ENCODE measurements at places on chromosomes 5 and 9.

DNA sequence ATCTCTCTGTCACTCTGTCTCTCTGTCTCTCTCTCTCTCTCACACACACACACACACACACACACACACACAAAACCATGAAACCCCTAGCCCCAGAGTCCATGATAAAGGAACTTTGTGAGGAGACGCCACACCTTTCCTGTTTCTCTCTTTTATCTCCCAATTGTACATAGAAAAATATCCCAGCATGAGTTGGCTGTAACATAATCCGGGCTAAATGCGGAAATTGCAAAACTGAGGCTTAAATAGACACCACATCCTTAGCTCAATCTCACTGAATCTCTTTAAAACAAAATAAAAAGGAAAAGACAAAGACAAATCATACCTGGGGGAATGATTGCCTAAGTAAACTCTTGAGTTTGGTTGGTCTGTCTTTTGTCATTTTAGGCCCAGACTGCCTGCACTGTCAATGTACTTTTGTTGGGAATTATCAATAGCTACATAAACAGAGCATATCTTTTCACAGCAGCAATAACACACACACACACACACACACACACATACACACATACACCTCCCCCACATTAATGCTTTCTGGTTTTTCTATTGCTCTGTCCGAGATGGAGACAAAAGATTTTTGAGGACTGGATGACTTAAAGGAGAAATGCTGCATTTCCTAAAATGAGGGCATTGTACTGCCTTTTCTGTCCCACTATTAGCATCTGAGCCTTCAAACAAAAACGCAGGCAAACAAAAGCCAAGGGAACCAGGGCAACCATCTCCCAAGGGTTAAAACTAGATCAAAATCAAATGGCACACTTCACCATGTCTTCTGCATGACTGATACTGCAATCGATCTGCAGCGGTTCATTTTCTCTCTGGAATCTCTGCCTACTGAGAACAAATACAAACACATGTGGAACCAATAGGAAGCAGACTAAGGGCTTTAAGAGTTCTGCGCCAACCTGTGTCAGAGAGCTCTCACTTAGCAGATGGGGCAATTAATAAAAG is 321.5 kb downstream of the NFIB start:
- peak; percentile 83 for DNase-seq

DNA sequence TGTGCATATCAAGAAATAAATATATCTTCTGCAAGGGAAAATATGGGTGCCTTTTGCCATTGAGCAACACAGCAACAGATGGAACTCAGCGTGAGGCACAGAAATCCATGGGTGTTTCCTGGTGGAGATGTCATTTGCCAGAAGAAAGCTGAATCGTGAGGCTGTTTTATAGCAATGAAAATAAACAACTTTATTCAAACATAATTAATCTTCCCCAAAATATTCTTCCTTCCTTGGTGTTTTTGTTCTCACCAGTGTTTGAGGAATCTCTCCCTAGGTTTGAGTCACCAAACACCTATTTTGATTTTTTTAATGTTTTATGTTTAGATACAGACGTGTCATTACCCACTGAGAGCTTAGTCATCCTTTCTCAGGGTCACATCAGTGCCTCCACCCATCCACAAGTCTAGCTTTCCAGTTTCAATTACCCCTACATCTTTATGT is 65.8 kb upstream of the PAPPA start:
- peak; percentile 85 for DNase-seq

GRCh38 chr9:91777292-91777830 is 172.7 kb downstream of the ROR2 start:
- DNase-seq, result peak; percentile 84

- no peak for DNase-seq
Observed at GRCh38 chr9:8857068-8857925, 1057.7 kb upstream of the DMAC1 start.

- no peak for DNase-seq
Observed at GRCh38 chr9:38357350-38358114, 35.0 kb upstream of the ALDH1B1 start.

DNA sequence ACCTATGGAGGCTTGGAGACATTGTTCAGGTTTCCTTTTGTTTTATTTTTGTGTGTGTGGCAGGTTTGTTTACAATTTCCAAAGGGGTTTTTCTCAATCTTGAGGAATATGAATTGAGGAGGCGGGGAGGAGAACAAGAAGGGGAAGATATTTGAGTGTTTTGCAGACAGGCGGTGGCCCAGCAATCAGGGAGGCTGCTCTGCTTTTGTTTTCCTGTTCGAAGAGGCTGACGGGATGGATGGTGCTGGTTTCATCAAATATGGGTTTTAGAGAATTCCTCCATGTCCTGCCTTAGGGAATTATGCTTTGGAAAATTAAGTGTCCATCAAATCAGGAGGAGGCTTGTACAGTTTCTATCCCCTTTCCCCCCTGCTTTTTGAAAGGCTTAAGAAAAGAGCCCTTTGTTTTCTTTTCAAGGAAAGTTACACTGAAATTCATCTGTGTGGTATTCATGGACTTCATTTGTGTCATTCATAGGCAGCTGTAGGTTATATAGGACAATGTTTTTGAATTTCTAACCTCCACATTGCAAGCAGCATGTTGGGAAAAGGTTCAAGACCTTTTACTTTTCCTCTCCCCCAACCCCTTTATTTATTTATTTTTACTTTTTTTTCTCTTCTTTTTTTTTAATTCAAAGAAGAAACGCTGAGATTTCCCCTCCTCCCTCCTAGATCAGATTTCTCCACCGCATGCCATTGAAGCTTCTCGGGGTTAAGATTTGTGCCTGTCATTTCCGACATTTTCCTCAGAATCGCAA is 107.4 kb downstream of the ZNF462 start:
- DNase-seq, result peak; percentile 38

GRCh38 chr9:69874301-69875060 is 53.9 kb downstream of the CFAP95 start:
- DNase-seq, result no peak

DNA sequence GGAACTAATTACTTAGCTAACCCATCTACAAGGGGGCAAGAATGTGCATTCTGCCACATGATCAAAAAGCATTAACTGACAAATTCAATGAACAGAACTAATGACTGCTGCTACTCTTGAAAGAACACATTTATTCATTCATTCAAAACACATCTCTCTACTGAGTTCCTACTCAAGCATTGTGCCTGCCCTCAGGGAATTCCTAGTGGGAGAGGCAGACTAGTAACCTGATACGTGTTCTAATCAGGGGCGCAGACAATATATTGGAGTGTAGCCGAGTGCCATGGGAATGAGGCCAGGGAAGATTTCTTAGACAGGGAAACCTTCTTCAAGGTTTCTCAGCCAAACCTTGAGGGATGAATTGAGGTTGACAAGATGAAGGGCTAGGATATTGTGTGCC is 56.7 kb upstream of the PAPPA start:
- DNase-seq, result peak; percentile 30

- no peak for DNase-seq
Observed at GRCh38 chr5:32989815-32990214, 278.7 kb downstream of the NPR3 start.

GRCh38 chr5:92930057-92930456 is 651.0 kb downstream of the NR2F1-AS1 start:
- no peak for DNase-seq

DNA sequence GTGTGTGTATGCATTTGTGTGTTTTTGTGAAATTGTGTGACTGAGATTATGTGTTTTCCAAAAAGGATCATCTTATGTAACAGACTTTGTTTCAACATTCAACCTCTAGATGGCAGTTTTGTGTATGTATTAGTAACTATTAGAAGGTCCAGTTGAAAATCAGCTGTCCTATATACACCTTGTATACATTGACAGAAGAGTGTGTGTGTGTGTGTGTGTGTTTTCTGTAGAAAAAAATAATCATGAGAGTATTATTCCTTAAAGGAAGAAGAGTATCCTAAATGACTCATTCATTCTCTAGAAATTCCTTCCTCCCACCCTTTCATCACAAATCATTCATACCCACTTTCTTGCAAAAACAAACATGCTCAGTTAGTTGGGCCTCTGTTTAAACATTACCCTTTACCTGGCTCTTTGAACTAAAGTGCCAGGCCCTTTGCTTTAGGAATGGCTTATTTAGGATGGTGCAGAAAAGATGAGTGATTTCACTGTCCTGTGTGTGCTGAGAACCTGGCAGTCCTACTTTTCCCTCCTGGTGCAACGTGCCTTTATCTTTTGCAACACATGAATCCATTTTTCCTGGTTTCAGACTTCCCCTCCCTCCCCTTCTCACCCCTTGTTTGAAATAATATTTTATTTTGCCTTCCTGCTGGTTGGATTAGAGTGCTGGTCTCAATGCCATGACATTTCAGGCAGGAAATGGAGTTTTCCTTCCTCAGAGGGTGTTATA is 152.2 kb downstream of the ARHGAP26 start:
- peak; percentile 79 for DNase-seq

- DNase-seq, result no peak
Observed at GRCh38 chr5:114243972-114244317, 117.9 kb upstream of the KCNN2 start.

DNA sequence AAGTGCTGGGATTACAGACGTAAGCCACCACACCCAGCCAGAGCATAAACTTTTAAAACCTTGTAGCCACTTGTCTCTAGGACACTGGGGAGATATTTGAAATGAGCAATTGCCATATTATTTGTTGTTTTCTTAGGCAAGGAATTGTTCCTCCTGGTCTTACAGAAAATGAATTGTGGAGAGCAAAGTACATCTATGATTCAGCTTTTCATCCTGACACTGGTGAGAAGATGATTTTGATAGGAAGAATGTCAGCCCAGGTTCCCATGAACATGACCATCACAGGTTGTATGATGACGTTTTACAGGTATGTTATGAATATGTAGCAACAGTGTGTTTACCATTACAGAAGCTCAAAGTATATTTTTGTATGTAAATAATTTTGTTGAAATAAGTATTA is 30.5 kb downstream of the SFXN1 start:
- no peak for DNase-seq
